Stimulated activated effector memory CD8-positive, alpha-beta T cell treated with anti-CD3 and anti-CD28 coated beads, Interleukin-12 subunit alpha, Interleukin-12 subunit beta, amount 100 ng/mL, for 72 hours (primary cell): ENCODE measurements at places on chromosomes 11 and 22.

- DNase-seq: no peak
Measured at GRCh38 chr11:84142411-84142810, 856.2 kb upstream of the CCDC90B start.

GRCh38 chr22:32158712-32159533, at the start of gene C22orf42:
Gene C22orf42 (minus strand): TSS chr22:32159303. CDS start chr22:32159215, 88 bp downstream.
- no peak for DNase-seq

GRCh38 chr11:128886406-128887124, 4.6 kb upstream of the KCNJ5 start:
- no peak for DNase-seq

- DNase-seq: no peak
Measured at GRCh38 chr22:37153901-37154300, 4.2 kb upstream of the IL2RB start.

DNA sequence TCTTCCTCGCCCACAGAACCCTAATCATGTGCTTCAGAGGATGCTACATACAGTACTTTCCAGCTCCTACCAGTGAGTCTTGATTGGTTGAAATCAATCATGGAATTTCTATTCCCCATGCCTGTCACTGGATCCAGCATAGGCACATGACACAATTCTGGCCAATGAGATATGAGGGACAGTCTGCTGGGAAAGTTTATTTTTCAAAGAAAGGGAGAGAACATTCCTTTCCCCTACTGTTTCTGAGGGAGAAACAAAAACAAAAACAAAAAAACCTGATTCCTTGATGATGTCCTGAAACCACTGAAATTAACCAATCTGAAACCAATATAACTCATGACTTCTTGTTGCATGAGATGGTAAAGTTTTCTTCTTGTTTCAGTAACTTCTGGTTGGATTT, 3.3 kb upstream of the RCN1 start:
- no peak for DNase-seq
